Stimulated activated CD4-positive, alpha-beta T cell treated with anti-CD3 and anti-CD28 coated beads, Interleukin-1b, Interleukin-23, amount 100 ng/mL, for 1 hour (primary cell): ENCODE measurements at places on chromosomes 7 and 10.
A peak's percentile ranks its signal among the peaks of the same experiment; 100 is the strongest.

GRCh38 chr7:150377196-150377595, 1.9 kb upstream of the ZNF775 start:
- no peak for DNase-seq

DNA sequence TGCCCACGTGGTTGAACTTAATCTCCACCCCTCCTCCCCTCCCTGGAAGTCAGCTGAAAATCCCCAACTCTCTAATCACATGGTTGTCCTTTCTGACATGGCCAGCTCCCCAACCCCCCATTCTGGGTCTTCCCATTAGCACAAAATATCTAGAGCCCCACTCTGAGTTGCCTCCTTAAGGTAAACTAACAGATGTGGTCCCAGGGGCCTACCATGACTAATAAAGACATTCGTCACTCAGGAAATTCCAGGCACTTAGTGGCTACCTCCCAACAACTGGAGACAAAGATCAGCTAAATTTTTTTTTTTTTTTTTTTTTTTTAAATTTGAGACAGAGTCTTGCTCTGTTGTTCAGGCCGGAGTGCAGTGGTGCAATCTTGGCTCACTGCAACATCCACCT, 21.1 kb downstream of the CCDC126 start:
- no peak for DNase-seq

DNA sequence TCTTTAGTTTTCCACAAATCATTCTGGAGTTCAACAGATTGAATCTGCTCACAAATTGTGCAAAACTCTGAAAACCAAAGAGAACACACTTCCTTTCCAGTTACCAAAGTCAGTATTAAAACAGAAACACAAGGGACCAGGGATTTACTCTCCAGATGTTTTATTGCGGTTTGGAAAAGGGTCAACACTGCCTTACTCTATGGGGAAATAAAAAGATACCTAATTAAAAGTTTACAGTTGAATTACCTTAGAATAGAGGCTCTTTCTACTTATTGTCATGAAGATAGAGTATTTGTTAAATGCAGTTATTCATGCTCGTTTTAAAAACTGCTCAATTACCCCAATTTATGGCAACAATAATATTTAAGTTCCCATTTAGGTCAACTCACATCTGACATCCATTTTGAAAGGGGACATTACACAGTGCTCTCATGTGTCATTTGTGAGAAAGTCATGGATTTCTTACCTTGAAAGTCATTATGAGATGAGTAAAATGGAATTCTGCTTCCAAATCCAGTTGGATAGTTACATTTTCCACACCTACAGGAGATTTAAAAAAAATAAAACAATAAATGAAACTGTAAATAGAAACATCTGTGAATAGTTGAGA, 8.4 kb downstream of the LAMB1 start:
- DNase-seq, result no peak

- DNase-seq, result no peak
Observed at GRCh38 chr10:116311016-116311415, 13.2 kb upstream of the CCDC172 start.

GRCh38 chr10:57367412-57367811, 900.3 kb downstream of the IPMK start:
- DNase-seq, result no peak

DNA sequence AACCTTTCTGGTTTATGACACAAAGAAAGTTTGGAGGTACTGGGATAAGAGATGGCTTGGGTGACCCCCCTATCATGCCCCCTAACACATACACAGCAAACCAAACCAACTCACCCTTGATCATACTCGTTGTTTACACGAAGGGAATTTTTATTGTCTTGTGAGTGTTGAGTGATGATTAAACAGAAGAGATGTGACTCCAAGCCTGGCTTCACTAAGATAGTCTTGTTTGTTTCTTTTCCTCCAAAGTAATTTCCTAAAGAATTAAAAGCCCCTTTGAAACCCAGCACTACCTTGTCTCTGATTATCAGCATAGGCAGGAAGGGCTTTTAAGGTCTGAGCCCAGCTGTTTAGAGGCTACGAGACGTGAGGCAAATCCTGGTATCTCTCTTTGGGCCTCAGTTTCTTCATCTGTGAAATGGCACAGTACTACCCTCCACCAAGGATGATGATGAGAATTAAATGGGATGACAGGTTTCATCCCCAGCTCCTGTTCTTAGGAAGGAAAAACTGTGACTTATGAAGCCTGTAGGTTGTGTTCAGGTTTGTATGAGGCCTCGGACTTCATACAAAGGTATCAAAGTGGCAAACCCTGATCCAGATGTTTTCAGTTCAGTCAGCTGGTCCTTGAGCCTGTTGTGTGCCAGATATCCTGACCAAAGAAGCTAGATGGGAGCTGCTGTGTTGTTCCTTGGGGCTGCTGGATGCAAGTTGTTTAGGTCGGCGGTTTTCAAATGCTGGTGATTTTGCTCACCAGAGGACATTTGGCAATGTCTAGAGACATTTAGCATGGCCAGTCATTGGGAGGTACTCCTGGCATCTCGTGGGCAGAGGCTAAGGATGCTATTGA, 51.8 kb downstream of the TCF7L2 start:
- DNase-seq, result no peak

GRCh38 chr7:78578686-78579085, 780.1 kb downstream of the PHTF2 start:
- no peak for DNase-seq

GRCh38 chr10:31071232-31072005, 39.8 kb upstream of the ZNF438 start:
- no peak for DNase-seq

DNA sequence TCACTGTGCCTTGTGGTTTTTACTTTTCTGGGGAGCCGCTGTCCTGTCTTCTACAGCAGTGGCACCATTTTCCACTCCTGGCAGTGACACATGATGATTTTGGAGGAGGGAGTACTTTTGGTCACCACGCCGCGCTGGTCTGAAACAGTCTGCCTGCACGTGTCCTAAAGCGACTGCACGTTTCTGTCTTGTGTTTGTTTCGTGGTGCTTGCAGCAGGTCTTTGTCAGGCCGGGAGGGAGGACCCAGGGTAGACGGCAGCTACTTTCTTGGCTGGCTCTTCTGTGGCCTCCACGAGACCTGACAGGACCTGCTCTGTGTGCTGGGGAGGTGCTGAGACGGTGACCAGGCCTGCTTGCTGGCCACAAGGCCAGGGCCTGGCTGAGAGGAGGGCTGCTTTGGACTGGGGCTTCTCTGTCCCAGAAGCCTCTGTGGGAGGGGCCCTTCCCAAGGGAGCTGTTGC, 82.0 kb downstream of the GLRX3 start:
- no peak for DNase-seq

DNA sequence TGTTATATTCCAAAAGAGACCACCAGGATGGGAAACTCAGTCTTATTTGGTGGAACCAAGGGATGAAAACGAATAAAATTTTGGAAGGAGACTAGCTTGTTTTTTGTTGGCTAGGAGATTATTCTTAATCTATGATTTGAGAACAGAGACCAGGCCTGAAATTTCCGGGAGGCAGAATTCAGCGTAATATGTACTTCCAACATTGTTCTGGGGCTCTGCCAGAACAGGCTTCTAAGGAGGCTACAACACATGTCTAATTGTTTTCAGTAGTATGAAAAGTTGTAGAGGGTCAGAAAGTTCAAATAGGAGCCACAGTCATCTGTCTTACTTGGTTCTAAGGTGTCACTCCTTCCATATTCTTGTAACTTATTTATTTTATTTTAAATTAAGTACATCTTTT, 1.7 kb downstream of the DDX21 start:
- DNase-seq, result no peak

DNA sequence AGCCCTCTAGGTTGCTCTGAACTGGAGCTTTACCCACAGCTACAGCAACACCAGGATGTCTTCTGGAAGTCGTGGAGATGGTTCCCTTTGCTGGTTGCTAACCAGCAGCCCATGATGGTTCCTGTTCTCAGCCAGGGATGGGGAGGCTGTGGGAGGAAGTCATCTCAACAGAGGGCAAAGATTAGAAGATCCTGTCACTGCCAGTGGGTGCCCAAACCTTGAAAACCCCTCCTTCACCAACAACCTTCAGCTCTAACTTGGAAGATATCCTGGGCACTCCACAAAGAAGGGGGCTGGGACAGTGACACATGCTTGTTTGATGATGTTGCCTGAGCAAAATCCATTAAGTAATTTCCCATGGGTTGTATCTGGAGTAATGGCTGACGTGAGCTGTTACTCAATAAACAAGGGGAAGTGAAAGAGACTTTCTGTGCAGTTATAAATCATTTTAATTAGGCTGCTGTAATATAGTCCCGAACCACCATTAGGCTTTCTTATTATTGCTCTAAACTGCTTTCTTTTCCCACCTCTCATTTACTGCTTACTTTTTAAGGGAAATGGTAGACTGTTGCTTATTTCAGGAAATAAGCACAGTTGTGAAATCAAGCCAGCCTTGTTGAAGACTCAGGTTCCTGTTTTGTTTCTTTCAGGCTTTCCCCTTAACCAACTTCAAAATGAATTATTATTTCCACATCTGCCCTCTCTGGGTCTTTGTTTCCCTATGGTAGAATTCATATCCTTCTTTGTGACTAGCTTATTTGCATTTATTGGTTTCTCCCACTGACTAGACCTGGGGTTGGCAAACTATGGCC, 124.8 kb downstream of the PPP1R17 start:
- no peak for DNase-seq

GRCh38 chr10:95881316-95881715, 26.5 kb upstream of the CC2D2B start:
- DNase-seq, result no peak

DNA sequence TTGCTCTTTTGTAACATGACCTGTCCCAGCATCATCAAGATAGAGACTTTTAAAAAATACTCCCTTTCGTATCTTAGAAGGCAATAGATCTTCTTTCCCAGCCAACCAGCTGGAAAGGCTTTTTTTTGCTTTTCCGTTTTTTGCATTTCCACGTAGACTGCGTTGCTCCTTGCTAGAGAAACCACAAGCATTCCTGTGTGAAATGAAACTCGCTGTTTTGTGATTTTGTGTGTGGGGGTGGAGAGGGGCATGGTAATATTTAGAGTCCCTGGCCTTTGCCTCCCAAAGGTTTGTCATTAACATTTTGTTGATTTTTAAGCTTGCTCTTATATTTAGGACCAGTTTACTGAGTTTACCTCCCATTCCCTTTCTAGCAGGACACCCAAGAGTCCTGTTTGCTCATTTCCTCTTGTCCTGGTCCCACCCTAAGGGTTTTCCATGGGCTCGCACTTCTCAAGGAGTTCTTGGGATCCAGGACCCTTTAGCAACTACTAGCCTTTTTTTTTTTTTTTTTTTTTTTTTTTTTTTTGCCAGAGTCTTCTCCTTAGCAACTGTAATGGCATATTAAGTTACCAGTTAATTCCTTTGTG, 243.6 kb downstream of the BICC1 start:
- no peak for DNase-seq

- no peak for DNase-seq
Observed at GRCh38 chr10:10053051-10053450, 964.6 kb upstream of the CELF2 start.

DNA sequence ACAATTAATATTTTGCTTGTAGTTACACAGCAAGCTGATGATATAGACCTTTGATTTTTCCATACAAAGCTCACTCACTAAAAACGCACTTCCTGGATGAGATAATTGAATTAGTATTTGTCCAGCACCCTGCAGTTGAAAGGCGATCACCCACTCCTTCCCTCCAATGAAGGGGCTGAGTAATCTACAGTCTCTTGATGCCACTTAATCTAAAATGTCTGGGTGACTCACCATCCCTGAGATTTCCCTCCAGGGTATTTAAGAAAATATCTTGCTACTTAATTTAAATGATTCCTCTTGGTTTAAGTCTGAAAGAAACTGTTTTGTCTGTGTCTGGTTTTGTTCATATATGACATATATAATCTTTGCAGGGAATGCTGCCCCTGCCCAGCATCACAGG, 515.3 kb downstream of the GRID1 start:
- DNase-seq, result no peak

- DNase-seq, result peak; percentile 22
Observed at GRCh38 chr7:150322833-150323681, at the start of the genes ACTR3C and LRRC61. ACTR3C (minus strand) TSS chr7:150323545; CDS start chr7:150295296, 28,249 bp downstream. LRRC61 (plus strand) TSS chr7:150323355; CDS start chr7:150336862, 13,507 bp downstream.

DNA sequence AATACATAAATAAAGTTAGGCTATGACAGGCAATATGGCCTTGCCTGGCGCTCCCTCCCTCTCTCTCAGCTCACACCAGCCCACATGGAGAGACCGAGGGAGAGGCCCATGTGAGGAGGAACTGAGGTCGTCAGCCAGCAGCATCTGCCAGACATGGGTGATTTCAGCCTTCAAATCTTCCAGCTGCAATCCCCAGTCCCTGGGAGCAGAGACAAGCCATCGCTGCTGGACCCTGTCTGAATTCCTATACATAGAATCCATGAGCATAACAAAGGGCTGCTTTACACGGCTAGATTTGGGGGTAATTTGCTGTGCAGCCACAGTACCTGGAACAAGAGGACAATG, 35.6 kb downstream of the ANKRD16 start:
- no peak for DNase-seq

GRCh38 chr7:127993987-127994386, 37.2 kb downstream of the LRRC4 start:
- no peak for DNase-seq

DNA sequence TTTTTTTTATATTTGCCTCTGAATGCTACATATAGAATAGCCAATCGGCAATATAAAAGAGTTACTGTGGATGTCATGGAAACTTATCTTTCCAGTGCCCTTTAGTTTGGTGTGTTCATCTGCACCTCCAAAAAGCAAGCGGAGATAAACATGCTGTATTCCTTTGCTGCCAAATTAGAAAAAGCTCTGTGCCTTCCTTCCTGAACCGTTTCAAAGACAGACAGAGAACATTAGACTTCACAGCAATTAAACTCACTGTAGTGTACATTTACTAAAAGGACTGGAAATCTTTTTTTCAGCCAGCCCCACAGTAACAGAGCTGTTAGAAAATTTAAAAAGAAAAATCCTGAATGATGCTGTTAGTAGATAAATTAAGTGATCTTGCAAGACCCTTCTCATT, 707.5 kb downstream of the LRMDA start:
- DNase-seq, result no peak

GRCh38 chr10:12780634-12781601, 220.6 kb downstream of the CCDC3 start:
- no peak for DNase-seq

DNA sequence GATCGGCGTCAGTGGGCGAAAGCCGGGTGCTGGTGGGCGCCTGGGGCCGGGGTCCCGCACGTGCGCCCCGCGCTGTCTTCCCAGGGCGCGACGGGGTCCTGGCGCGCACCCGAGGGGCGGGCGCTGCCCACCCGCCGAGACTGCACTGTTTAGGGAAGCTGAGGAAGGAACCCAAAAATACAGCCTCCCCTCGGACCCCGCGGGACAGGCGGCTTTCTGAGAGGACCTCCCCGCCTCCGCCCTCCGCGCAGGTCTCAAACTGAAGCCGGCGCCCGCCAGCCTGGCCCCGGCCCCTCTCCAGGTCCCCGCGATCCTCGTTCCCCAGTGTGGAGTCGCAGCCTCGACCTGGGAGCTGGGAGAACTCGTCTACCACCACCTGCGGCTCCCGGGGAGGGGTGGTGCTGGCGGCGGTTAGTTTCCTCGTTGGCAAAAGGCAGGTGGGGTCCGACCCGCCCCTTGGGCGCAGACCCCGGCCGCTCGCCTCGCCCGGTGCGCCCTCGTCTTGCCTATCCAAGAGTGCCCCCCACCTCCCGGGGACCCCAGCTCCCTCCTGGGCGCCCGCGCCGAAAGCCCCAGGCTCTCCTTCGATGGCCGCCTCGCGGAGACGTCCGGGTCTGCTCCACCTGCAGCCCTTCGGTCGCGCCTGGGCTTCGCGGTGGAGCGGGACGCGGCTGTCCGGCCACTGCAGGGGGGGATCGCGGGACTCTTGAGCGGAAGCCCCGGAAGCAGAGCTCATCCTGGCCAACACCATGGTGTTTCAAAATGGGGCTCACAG, 1.1 kb downstream of the EGFR start:
- DNase-seq, result no peak

GRCh38 chr7:129561677-129562359, 49.7 kb upstream of the NRF1 start:
- no peak for DNase-seq

GRCh38 chr10:31520986-31521831, 202.2 kb downstream of the ZEB1 start:
- no peak for DNase-seq
